ENCODE measurements at places on chromosomes 7 and 10.
A peak's percentile ranks its signal among the peaks of the same experiment; 100 is the strongest.

GRCh38 chr7:71780282-71780681, 631.9 kb downstream of the CALN1 start:
- DNase-seq, result no peak

- DNase-seq, result peak; percentile 9
Measured at GRCh38 chr7:98930921-98931320, 52.6 kb downstream of the TRRAP start.

GRCh38 chr10:62961951-62962523, 145.9 kb upstream of the EGR2 start:
- no peak for DNase-seq

DNA sequence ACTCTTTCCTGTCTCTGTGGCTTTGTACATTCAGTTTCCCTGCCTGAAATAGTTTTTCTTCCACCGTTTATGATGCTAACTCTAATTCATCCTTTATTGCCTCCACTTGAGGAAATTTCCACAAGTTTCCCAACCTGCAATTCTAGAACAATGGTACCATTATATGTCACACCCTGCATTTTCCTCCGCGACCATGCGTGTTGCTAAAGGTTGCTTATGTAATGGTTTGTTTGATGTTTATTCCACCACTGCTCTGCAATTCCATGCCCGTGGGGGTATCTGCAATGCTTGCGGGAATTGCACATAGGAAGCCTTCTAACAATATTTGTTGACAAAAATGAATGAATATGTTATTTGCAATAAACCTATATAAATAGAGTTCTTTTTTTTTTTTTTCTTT, 69.5 kb upstream of the ST8SIA6 start:
- DNase-seq, result no peak

- no peak for DNase-seq
Measured at GRCh38 chr7:90461219-90461618, 8.2 kb upstream of the PTTG1IP2 start.

GRCh38 chr7:133139350-133139749, 57.5 kb upstream of the CHCHD3 start:
- DNase-seq, result no peak

GRCh38 chr7:111030336-111030735, 60.6 kb upstream of the LRRN3 start:
- no peak for DNase-seq

- no peak for DNase-seq
Measured at GRCh38 chr7:91086200-91086599, 178.0 kb upstream of the FZD1 start.

DNA sequence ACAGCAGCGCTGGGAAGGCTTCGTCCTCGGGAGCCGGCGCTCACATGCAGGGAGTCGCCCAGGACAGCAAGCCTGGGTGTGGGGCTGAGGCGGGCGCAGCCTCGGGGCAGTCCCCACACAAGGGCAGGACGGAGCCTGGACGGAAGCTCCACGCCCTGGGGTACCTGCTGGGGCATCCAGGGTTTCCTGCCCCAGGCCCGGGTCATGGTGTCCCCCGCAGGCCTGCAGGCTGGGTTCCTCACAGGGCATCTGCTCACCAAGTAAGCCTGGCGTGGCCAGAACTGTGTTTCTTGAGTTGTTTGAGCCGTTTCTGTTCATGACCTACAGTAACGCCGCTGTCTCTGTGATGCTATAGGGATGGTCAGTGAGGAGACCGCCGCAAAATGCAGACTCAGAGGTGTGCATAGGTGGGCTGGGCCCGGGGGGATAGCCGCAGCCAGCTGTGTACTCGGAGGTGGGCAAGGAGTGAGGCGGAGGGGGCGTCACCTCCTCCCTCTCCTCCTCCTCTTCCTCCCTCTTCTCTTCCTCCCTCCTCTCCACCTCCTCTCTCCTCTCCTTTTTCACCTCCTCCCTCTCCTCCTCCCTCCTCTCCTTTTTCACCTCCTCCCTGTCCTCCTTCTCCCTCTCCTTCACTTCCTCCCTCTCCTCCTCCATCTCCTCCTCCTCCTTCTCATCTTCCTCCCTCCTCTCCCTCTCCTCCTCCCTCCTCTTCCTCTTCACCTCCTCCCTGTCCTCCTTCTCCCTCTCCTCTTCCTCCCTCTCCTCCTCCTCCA, 438.9 kb downstream of the DNAJB6 start:
- no peak for DNase-seq

DNA sequence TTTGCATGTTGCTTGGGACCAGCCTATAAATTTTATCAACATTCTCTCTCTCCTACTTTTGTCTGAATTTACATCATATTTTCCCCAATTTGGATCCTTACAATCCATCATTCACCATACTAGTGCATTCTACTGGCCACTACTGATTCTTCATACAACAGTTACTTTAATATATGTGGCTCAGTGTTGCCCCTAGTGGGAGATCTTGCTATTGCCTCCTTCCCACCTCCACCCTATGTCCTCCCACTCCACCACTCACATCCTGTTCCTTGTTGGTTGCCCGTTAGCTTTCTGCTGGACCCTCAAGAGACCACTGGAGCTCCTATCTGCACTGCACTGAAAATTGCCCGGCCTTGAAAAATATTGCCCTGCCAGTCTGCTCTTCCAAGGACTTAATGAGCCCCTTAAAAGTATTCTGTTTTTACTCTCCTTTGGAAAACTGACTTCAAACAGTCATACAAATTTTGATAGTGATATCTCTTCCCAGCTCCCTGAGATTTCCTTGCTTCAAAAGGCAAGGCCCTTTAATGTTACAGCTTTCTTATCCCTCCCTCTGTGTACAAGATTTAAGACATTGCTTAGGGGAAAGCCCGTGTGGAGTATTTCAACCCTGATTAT, 243.2 kb upstream of the TMEM229A start:
- DNase-seq, result no peak

DNA sequence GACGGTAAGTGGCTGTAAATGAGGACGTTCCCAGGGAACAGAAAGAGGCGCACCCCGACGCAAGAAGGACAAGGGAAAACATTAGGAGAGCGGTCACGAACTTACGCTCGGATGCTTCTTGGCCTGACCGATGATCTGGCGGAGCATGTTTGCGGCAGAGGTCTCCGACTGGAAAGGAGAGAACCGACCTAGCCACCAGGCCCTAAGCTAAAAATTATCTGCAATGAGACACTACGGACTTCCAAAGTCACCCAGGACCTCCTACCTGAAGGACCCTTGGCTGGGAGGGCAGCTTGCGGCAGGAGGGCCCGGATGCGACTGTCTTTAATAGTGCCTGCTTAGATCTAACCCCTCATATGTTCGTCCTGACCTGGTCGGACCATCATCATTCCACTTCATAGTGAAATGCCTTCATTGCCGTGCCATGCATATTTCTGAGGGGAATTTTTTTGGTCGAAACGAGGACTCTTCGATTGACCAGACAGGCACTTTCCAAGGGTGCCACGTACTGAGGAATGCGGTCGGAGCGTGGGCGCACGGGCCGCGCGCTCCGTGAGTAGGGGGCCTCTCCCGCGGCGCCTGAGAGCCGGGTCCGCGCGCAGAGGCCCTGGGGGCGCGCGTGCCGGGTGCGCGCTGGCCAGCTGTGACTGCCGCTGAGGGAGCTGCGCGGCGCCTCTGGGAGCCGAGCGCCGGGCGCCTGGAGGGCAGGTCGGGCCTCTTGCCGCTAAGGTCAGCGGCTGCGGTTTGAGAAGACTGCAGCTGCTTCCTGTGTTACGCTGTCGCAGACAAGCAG, 33.6 kb upstream of the PHF14 start:
- peak; percentile 68 for DNase-seq

DNA sequence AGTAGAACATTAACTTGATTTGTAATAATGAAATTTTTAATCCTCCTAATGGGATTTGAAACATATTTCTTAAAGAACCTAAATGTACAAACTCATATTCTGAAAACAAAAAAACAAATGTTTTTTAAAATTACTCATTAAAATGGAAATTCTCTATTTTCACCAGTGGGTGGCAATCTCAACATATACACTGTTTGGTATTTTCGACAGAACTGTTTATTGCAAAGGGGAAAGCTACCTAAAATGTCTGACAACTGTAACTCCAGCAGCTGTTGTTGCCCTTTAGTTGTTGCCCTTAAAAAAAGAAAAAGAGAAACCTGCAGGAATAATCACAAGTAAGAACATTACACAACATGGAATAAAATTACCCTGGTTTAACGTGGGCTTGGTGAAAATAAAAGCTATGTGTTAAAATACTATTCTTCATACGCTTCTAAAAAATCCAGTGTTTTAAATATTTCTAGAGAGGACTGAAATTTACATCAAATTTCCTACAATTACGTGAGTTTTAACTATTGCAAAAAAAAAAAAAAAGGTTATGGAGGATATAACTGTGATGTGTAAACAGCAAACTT, 54.5 kb downstream of the COL1A2 start:
- no peak for DNase-seq

DNA sequence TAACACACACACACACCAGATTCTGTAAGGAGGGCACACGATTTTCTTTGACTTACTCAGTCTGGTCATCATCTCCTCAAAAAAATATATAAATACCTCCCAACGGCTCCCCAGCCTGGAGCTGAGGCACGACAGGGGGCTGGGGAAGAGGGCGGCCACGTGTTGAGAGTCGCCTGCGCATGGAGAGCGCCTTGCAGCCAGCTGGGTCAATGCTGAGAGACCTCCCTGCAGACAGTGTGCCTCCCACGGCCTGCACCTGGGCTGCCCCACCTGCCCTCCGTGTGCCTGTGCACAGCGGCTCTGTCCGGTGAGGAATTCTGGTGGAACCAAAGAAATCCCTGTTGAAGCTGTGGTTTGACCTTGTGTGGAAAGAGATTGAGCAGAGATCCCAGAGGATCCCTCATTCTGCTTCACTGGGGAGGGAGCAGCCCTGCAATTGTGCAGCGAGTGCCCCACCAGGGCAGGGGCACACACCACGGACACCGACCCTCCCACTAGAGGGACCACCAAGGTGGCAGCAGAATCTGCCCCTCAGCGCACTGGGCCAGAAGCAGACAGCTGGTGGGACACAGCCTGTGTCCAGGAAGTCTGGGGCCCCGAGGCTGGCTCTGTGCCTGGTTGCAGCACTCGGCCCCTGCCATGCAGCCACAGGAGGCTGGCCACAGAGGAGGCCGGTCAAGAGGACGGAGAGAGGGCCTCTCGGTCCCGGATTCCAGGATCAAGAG, 150.5 kb upstream of the PPP2R2D start:
- no peak for DNase-seq

GRCh38 chr10:69405221-69405620, 11.5 kb downstream of the TACR2 start:
- DNase-seq, result no peak

DNA sequence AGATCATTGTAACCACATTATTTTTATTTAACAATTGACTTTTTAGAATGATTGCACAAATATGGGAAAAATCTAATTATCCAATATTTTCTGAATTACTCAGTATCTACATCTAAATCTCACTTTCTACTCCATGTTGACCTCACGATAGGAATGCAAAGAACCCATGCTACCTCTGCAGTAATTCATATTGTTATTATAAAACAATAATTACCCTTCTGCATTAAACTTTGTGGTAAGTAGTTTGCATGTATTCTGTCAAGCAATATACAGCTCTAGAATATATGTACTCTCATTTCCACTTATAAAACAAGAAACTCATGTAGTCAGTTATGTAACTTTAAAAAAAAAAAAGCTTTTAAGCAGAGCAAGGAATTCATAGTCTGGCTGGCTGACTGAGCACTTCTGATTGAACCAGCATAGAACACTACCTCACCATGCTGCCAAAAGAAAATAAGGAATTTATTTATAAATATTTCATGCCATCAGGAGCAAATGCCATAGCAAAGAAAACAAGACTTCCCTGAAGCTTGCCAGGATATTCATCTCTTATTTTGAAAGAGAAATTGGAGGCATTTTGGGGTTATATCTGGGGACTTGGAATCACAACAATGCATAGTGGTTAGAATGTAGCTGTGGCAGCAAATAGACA, 895.7 kb downstream of the XPNPEP1 start:
- no peak for DNase-seq

DNA sequence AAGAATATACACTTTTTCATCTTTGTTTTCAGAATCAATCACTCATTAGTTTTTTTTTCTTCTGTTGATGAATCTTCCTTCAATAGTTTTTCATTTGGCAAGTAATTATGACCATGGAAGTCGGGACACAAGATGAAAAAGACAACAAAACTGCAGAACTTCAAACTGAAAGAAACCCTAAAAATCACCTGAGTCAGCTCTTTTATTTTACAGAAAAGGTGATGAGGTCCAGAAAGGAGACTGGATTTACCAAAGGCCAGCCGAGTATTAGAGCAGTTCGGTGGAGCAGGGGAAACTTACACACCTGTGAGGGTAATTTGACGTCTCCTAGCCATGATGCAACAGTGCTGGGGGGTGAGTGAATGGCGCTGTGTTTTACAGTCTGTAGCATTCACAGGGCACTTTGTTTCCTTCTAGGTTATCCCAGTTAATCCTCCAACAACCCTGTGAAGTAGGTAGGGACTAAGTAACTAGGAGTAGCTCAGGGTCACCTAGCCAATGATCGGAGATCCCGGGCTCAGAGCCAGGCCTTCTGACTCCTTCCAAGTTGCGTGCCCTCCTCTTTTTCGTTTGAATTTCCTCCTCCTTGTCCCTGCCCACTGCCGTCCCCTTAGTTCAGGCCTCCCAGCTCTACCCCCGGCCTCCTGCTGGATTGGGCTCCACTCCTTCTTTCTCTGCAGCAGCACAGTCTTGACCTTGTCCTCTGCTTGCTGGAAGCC, 14.0 kb downstream of the RBM20 start:
- DNase-seq, result no peak

GRCh38 chr7:44150466-44150832, 9.3 kb upstream of the MYL7 start:
- DNase-seq, result no peak

DNA sequence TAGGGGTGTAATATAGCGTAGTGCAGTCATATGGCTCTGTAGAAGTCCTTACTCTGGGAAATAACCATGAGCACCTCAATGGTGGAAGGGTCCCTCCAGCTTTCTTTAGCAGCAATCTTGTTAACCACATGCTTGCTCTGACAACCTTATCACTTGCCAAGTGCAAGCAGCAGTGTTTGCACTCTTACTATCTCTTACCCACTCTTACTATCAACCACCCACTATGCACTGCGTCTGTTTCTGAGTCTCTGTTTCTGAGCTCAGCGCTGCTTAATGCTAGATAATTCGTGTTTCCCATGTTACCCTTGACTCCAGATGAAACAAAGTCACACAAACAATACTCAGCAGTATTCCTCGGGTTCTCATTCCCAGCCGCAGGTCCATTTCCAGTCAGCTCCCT, 433.7 kb upstream of the PFKP start:
- DNase-seq, result no peak

DNA sequence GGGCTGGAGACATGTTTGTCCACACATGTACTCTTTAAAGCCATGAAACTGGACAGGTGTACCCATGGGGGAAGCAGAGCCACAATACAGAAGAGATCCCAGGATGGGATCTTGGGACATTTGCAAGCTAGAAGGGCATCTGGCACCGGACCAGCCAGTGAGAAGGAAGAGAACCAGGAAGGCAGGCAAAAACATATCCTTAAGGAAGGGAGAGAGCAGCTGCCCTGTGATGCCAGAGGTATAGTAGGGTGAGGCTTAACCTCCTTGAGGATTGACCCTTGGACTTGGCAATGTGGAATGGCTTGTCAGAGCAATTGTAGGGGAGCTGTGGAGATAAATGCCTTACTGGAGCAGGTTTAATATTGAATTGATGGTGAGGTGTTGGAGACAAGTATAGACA, 17.9 kb upstream of the SUV39H2 start:
- no peak for DNase-seq
